Bronchus fibroblast of lung (primary cell): ENCODE measurements at places on chromosomes 2 and 18. TPM values are rescaled to one million over a fixed set of nuclear protein-coding genes. Genes with fewer than 3 reads are reported as not detected.

The ALPG gene
- total RNA-seq, result not detected in 2 replicates

The ADCYAP1 gene
- 0.34 TPM in 1 of 2 replicates, not detected in the other for total RNA-seq

The EFEMP1 gene
- total RNA-seq, result 216 and 229 TPM in 2 replicates

The KIDINS220 gene
- 20.1 and 23.2 TPM in 2 replicates for total RNA-seq

The KIAA2012 gene
- total RNA-seq, result not detected in 2 replicates

The POTEJ gene
- not detected in 2 replicates for total RNA-seq

The VIL1 gene
- total RNA-seq, result not detected in 2 replicates

The SPRED2 gene
- 7.4 and 8.8 TPM in 2 replicates for total RNA-seq

The TACR1 gene
- total RNA-seq, result not detected in 2 replicates

The KCNS3 gene
- total RNA-seq, result 1.3 and 2.7 TPM in 2 replicates

The FTCDNL1 gene
- total RNA-seq, result 0.30 and 1.2 TPM in 2 replicates

The ERMN gene
- total RNA-seq, result not detected in 2 replicates

The RFX8 gene
- 2.9 and 4.2 TPM in 2 replicates for total RNA-seq

The CASP10 gene
- 1.3 and 1.5 TPM in 2 replicates for total RNA-seq

The EGR4 gene
- not detected in 2 replicates for total RNA-seq

The WDR7 gene
- 6.8 and 6.9 TPM in 2 replicates for total RNA-seq

The TXNDC2 gene
- total RNA-seq, result not detected in 2 replicates

The GALNT1 gene
- total RNA-seq, result 33.3 and 38.7 TPM in 2 replicates

The SMYD1 gene
- not detected in 2 replicates for total RNA-seq

The RGPD3 gene
- under 0.01 TPM in 1 of 2 replicates, not detected in the other for total RNA-seq

The EML6 gene
- under 0.01 and 0.17 TPM in 2 replicates for total RNA-seq

The ASB18 gene
- not detected in 2 replicates for total RNA-seq

The HOXD12 gene
- not detected in 2 replicates for total RNA-seq

The SLC14A1 gene
- 3.7 and 4.5 TPM in 2 replicates for total RNA-seq

The DPP4 gene
- 5.9 and 7.4 TPM in 2 replicates for total RNA-seq

The SERPINB4 gene
- not detected in 2 replicates for total RNA-seq

The CD8A gene
- total RNA-seq, result not detected in 2 replicates

The NR4A2 gene
- 0.15 and 0.34 TPM in 2 replicates for total RNA-seq

The REG3A gene
- total RNA-seq, result not detected in 2 replicates

The RAB3GAP1 gene
- 17.4 and 20.0 TPM in 2 replicates for total RNA-seq

The C2orf80 gene
- total RNA-seq, result not detected in 2 replicates

The PLB1 gene
- total RNA-seq, result 0.34 and 1.5 TPM in 2 replicates

The COPS8 gene
- total RNA-seq, result 154 and 179 TPM in 2 replicates

The MEP1B gene
- total RNA-seq, result not detected in 2 replicates

The SPATS2L gene
- 136 and 150 TPM in 2 replicates for total RNA-seq

The SFTPB gene
- not detected in 2 replicates for total RNA-seq

The IGFBP2 gene
- total RNA-seq, result 38.7 and 41.2 TPM in 2 replicates

The UGT1A3 gene
- not detected in 2 replicates for total RNA-seq

The OR6B3 gene
- total RNA-seq, result not detected in 2 replicates

The TMEM87B gene
- 9.2 and 9.8 TPM in 2 replicates for total RNA-seq

The DUSP2 gene
- total RNA-seq, result 1.0 and 1.2 TPM in 2 replicates

The DSG1 gene
- total RNA-seq, result not detected in 2 replicates

The AQP12A gene
- not detected in 2 replicates for total RNA-seq

The SCG2 gene
- total RNA-seq, result 3.0 and 4.0 TPM in 2 replicates

The ATP6V1C2 gene
- not detected in 2 replicates for total RNA-seq
